ENCODE measurements at places on chromosomes 4 and X. TPM values are rescaled to one million over a fixed set of nuclear protein-coding genes. Genes with fewer than 3 reads are reported as not detected.

The ZRSR2 gene
- total RNA-seq: 22.4 TPM

The GJB1 gene
- total RNA-seq: not detected

The SYP gene
- 0.34 TPM for total RNA-seq

The S100P gene
- total RNA-seq: 3.0 TPM

The S100G gene
- total RNA-seq: not detected

The MEPE gene
- total RNA-seq: not detected

The MAB21L2 gene
- not detected for total RNA-seq

The TBX22 gene
- total RNA-seq: not detected

The ARR3 gene
- total RNA-seq: not detected

The TMEM35A gene
- total RNA-seq: not detected

The MGAT4D gene
- not detected for total RNA-seq

The TRPC3 gene
- total RNA-seq: not detected

The SLC9A6 gene
- 16.3 TPM for total RNA-seq

The CNKSR2 gene
- 20.6 TPM for total RNA-seq

The SLC26A1 gene
- 0.39 TPM for total RNA-seq

The INTU gene
- total RNA-seq: 0.80 TPM

The CXCR3 gene
- total RNA-seq: 10.5 TPM

The ITM2A gene
- total RNA-seq: 69.7 TPM

The CAPN6 gene
- not detected for total RNA-seq

DNA sequence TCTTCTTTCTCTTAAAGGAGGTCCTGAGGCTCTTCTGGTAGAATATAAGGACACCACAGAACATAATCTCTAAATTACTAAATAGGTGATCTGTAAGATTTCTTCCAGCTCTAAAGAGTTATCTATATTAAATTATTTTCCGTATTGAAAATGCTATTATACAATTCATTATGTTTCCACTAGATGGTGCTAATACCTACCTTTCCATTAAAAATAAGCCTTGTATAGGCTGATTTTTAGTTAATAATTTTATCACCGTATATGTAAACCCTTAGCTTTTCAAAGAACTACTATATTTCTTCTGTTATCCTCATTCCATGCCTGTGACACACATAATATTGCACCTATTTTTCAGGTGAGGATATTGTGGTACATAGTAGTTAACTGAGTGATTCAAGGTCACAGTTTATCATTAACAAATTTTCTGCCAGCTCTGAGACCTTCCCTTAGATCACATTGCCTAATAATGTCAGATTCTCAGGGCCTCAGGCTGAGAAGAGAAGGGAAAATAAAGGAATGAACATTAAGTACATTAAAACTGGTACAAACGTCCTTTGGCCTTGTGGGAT lies 138.8 kb downstream of the TEX11 start:
- DNase-seq: no peak

GRCh38 chrX:133215747-133216146 lies 2.4 kb downstream of the TFDP3 start:
- no peak for DNase-seq

GRCh38 chr4:169341490-169341889 lies 70.7 kb upstream of the SH3RF1 start:
- DNase-seq: no peak

GRCh38 chrX:126124721-126125120 lies 41.4 kb downstream of the DCAF12L2 start:
- DNase-seq: no peak

DNA sequence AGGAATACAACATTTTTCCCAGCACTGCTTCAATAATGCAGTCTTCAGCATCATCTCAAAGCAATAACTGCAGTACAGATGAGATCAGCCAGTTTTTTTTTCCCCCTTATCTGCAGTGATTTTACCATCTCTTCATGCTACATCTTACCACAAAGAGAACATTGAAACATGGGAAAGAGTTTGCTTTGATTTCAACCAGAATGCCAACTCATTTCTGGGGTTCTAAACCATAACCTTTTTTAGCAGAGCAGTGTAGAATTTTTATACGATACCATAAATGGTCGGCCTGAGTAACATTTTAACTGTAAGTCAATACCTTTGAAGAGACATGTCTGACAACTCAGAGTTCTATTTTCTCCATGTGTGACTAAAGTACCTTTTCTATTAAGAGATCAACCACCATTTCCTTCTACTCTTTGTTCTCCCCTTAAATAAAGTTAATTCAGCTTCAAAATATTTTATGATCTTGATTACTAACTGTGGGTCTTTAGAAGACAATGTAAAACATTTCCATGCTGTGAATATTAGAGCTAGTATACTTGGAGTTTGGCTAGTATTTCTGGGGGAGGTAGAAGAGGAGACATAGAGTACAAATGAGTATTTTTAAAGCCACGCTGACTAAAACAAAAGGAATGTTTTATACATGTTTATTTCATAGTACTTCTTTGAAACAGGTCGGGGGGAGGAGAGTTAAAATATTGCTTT lies 69.1 kb downstream of the TET2 start:
- no peak for DNase-seq

DNA sequence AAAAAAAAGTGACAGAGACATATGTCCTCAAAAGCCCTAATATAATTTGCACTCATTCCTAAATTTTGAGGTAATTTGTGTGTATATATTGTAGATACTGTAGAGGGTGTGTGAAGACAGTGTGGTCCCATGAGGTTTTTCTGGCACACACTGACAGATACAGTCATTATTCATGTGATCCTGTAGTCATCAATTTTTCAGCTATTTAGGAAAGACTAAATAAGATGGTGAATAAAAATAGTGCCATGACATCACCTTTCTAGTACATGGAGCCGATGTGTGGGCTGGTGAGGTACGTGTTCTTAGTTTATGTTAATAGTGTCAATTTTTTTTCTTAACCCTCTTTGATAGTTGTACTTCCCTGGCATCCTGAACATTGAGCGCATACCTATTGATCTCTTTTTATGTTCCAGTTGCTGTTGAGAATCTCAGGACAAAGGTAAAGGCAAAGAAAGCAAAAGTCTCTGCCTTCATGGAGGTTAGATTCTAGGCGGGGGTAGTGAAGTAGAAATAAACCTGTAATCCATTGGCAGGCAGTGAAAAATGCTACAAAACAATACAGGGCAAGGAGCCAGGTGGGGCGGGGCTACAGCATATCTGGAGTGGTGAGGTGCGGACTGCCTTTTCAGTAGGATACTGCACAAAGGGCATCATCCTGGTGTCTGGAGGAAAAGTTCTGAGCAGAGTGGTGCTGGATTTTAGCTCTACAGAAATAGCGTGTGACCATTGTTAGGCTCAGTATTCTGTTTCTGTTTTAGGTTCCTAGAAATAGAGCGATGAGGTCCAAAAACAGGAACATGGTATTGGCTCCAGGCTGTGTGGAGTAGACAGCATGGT lies 93.8 kb downstream of the ARHGAP10 start:
- no peak for DNase-seq

DNA sequence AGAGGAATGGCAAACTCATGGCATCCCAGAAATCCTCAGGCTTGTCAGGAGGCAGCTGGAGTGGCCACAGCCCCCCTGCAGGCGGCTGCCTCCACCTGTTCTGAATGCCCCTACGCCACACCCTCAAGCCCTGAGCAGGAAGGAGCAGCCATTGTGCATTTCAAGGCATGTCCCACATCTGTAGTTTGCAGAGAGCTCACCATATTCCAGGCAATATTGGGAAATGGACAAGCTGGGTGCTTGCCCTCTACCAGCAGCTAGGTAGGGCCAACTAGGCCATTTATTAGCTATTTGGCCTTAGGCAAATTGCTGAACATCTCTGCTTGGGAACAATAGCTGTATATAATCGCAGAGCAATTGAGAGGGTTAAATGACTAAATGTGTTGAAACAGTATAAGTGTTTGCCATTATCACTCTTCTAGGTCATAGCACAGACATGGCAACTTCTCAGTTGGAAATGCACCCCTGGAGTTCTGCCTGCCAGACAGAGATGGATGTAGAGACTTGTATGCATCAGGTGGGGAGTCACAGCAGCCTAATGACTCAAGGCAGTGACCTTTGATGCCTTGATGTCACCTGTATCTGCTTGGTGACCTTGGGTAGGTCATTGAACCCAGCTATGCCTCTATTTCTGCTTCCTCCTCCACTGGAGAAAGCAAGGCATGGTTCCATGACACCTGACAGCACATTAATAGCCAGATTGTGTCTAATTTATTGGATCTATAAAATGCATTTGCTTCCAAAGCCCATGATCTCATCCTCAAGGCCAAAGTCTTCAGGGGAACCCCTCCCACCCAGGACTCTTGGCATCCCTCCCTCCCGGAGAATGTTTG lies 52.8 kb downstream of the FHDC1 start:
- no peak for DNase-seq

- no peak for DNase-seq
These were observed 29.1 kb downstream of the SPARCL1 start for GRCh38 chr4:87500092-87500462.

- no peak for DNase-seq
These were observed 1.4 kb downstream of the JADE3 start for GRCh38 chrX:46913667-46914066.

- DNase-seq: no peak
These were observed 10.6 kb downstream of the IL15 start for GRCh38 chr4:141646969-141647368.

DNA sequence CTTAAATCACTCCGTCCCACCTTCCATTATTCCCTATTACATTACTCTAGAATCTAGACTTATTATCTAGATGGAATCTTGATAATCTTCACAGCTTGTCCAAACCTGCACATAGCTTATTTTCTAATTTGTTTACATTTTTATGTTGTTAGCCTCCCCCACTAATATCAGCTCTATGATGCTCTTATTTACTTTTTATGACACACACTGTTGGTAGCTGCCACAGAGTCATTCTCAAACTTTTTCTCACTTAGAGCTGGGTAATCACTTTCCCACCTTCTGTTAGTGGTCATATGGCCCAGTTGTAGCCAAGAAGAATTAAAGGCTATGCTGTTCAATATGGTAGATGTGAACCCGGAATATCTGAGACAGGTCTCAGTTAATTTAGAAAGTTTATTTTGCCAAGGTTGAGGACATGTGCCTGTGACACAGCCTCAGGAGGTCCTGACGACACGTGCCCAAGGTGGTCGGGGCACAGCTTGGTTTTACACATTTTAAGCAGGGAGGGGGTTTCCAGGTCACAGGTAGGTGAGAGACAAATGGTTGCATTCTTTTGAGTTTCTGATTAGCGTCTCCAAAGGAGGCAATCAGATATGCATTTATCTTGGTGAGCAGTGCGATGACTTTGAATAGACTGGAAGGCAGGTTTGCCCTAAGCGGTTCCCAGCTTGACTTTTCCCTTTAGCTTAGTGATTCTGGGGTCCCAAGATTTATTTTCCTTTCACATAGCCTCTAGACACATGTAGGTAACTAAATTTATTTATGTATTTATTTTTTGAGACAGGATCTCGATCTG lies 7.0 kb upstream of the ADGRA3 start:
- no peak for DNase-seq

DNA sequence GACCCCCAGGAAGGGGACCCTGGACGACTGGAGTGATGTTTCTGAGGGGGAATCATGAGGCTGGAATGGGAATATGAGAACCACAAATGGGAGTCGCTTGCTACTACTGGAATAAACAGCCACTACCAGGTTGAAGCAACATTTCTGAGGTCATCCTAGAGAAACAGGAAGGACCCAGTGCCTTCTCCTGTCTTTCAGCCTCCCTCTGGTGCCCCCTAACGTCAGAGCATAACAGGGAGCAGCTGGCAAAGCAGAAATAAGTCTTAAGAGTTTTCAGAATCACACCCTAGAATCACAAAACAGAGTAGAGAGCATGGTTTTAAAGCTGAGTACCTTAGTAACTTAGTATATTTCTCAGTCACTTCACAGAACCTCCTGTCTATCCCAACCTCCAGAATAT lies 347.8 kb upstream of the PITX2 start:
- DNase-seq: no peak

GRCh38 chr4:120720354-120720934 lies 202.1 kb downstream of the PRDM5 start:
- DNase-seq: no peak

- no peak for DNase-seq
These were observed 20.8 kb upstream of the TMEM184C start for GRCh38 chr4:147596377-147596776.

DNA sequence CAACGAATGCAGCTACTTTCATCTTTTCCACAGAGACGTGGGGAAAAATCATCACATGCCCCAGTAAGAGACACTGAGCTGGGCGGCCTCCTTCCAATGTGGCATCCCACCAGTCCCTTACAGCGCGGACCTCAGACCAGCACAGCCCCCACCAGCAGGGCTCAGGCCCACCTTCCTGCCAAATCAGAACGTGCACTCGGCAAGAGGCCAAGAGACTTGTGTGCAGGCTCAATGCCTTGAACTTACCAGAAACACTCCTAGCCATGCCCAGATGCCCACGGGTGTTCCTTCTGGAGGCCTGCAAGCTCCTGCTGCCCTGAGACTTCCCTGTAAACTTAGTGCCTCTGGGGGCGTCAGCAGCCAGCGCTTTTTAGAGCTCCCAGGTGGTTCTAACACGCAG lies 31.2 kb downstream of the WDR1 start:
- DNase-seq: no peak

DNA sequence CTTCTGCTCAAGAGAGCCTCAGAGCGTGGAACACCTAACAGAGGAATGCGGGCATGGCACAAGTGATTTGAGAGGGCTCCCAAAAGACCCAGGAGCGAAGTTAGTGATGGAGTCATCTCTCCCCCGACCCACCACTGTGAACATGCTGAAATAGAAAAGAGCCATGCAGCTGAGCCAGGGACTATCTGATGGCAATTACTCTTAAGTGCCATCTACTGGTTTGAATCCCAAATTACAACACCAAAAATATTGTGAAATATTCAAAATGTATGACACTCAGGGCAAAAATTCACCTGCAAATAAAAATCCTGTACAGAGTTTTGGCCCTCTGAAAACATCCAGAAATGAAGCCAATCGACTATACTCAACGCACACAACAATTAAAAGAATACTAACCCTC lies 2038.9 kb upstream of the ADGRL3 start:
- no peak for DNase-seq

DNA sequence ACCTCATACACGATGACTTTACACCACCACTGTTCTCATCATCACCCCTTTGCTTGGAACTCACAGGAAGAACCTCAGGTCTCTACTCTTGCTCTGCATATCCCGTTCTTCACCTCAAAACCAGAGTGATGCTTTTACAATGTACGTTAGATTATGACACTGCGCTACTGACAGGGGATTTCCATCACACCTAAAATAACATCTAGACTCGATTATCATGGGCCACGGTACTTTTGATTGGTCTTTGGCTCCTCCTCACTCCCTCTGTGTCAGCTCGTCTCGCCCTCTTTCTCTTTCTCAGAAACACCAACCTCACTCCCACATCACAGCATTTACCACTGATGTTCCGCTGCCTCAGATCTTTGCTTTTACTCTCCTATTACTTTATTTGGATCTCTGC lies 172.4 kb downstream of the TLL1 start:
- no peak for DNase-seq

DNA sequence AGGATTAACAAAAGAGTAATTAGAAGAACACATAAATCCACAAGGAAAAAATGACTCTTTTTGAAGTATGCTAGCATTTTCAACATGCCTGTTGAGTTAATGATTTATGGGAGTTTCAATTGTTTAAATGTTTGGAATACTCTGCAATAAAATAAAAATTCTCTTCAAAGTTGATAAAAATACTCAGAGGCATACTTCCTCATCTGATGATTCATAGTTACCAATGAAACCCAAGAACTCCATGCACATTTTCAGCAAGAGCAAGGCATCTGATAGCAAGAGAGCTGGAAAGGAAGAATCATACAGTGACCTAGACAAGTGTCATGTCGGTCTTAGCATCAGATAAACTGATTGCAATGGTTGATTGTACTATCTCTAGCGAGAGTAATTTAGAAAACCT lies 443.7 kb upstream of the ATOH1 start:
- DNase-seq: no peak
